ENCODE measurements at places on chromosomes 4 and X.

DNA sequence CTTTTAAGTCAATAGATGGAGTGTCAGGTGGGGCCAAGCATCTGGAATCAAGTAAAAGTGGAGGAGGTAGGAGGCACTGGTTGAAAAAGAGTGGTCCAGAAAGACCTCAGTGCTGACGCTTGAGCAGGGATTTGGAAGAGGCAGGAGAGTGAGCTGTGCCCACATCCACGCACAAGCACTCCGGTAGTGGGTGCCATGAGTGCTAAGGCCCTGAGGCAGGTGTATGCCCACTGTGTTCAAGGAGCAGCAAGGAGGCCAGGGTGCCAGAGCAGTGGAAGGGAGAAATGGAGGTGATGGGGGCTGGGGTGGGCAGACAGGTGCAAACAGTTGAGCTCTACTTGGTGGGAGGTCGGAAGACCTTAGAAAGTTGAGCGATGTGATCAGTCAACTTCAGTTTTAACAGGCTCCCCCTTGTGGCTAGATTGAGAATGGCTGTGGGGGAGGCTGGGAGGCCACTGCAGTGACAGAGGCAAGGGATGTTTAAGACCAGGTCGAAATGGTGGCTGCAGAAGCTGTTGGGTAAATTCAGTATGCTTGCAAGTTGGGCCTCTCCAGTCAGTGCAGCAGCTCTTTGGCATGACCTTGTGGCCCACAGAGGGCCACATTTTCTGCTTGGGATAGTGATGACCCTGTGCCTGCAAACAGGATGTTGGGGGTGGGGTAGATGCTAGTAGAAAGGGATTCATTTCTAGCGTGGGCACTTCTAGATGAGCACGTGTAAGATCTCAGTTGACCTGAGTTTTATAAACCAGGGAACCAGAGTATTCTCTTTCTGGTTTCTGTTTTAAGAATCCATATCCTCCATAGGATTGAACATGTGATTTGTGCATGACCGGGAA, 12.7 kb downstream of the TKTL1 start:
- H3K4me1 ChIP-seq: peaks cover 40% of the 10 kb centered on the region
- H3K27ac ChIP-seq: peak overlapping the region; percentile 93
- no peaks in the 10 kb centered on the region for H3K27me3 ChIP-seq
- peaks cover 5% of the 10 kb centered on the region for H3K36me3 ChIP-seq

GRCh38 chrX:55695227-55696018, 22.1 kb upstream of the RRAGB start:
- no peak overlapping the region for H3K27ac ChIP-seq
- DNase-seq: no peak
- no peak overlapping the region for H3K4me3 ChIP-seq
- no peaks in the 10 kb centered on the region for H3K36me3 ChIP-seq
- H3K4me1 ChIP-seq: no peaks in the 10 kb centered on the region
- peaks cover 7% of the 10 kb centered on the region for H3K27me3 ChIP-seq

GRCh38 chr4:169823685-169824084, 65.9 kb upstream of the HPF1 start:
- H3K36me3 ChIP-seq: no peaks in the 10 kb centered on the region
- DNase-seq: no peak
- no peaks in the 10 kb centered on the region for H3K4me1 ChIP-seq
- peaks cover 16% of the 10 kb centered on the region for H3K27me3 ChIP-seq
- H3K4me3 ChIP-seq: no peak overlapping the region
- no peak overlapping the region for H3K27ac ChIP-seq

DNA sequence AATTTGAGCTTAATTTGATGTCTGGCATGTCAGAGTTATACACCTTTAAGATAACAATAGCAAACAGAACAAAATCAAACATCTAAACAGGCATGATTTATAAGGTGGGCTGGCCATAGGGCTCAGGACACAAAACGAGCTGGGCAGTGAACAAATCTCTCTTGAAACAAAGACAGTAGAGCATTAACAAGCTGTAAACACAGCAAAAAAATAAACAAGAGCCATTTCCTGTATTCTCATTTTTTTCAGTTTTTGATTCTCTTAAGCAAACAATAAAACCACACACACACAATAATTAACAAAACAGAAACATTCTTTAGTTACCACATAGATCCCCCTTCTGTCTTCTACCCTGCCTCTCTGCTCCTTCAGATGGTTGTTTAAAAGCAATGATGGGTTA, 68.3 kb upstream of the TMEM150C start:
- peaks cover 2% of the 10 kb centered on the region for H3K4me1 ChIP-seq
- no peaks in the 10 kb centered on the region for H3K36me3 ChIP-seq
- H3K27me3 ChIP-seq: no peaks in the 10 kb centered on the region
- no peak overlapping the region for H3K4me3 ChIP-seq
- no peak for DNase-seq
- no peak overlapping the region for H3K27ac ChIP-seq

DNA sequence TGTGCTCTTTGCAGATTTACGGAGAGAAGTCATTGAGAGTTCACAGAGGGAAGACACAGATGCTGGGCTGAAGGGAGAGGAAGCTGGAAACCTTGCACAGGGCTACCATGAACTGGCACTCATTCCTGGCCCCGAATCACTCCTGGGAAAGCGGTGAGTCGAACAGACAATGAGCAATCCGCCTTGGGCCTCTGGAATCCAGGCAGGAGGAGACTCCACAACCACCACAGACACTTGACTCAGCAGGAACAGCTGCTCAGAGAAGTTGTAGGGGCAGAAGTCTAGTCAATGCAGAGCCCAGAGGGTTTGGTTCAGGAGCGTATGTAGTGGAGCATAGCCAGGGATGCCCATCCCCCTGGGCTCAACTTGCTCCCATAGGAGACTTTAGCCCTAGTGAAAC, 62.8 kb upstream of the GRIA3 start:
- no peak overlapping the region for H3K27ac ChIP-seq
- no peak for DNase-seq
- H3K4me1 ChIP-seq: no peaks in the 10 kb centered on the region
- no peaks in the 10 kb centered on the region for H3K27me3 ChIP-seq

DNA sequence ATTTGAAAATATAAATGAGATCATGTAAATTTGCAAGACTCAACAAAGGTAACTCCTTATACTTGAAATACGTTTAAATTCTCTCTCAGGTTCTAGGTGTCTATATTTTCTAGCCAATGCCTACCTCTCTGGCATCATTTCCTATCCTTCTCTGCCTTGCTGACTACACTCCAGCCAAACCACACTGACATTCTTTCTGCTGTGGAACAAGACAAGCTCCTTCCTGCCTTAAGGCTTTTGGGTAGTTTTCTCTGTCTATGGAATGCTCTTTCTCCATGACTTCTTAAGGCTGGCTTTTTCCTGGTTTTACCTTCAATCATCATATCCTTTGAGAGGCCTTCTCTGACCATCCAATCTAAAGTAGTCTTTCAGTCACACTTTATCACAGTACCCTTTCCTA, 201.0 kb downstream of the SPRY1 start:
- H3K4me1 ChIP-seq: peaks cover 11% of the 10 kb centered on the region
- H3K27me3 ChIP-seq: no peaks in the 10 kb centered on the region
- no peak overlapping the region for H3K27ac ChIP-seq
- DNase-seq: no peak
- no peak overlapping the region for H3K4me3 ChIP-seq

GRCh38 chr4:98539741-98540140, 118.7 kb downstream of the TSPAN5 start:
- H3K27ac ChIP-seq: peak overlapping the region; percentile 58
- no peaks in the 10 kb centered on the region for H3K27me3 ChIP-seq
- DNase-seq: no peak
- H3K36me3 ChIP-seq: no peaks in the 10 kb centered on the region
- H3K4me1 ChIP-seq: peaks cover 7% of the 10 kb centered on the region
- H3K4me3 ChIP-seq: no peak overlapping the region

DNA sequence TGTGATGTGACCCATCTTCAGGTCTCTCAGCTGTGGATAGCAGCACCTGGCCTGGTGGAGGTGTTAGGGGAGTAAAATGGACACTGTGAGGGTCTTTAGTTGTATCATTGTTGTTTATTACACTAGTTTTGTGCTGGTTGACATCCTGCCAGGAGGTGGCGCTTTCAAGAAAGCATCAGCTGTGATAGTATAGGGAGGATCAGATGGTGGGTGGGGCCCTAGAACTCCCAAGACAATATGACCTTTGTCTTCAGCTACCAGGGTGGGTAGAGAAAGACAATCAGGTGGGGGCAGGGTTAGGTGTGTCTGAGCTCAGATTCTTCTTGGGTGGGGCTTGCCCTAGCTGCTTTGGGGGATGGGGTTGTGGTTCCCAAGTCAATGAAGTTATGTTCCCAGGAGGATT, 162.8 kb downstream of the PPP1R2C start:
- H3K27me3 ChIP-seq: no peaks in the 10 kb centered on the region
- H3K27ac ChIP-seq: no peak overlapping the region
- H3K4me1 ChIP-seq: peaks cover 12% of the 10 kb centered on the region
- DNase-seq: no peak

- no peaks in the 10 kb centered on the region for H3K4me1 ChIP-seq
- peaks cover 8% of the 10 kb centered on the region for H3K27me3 ChIP-seq
- no peak overlapping the region for H3K27ac ChIP-seq
- no peak for DNase-seq
- H3K36me3 ChIP-seq: no peaks in the 10 kb centered on the region
These were observed 15.2 kb downstream of the GAB1 start for GRCh38 chr4:143351774-143352451.

DNA sequence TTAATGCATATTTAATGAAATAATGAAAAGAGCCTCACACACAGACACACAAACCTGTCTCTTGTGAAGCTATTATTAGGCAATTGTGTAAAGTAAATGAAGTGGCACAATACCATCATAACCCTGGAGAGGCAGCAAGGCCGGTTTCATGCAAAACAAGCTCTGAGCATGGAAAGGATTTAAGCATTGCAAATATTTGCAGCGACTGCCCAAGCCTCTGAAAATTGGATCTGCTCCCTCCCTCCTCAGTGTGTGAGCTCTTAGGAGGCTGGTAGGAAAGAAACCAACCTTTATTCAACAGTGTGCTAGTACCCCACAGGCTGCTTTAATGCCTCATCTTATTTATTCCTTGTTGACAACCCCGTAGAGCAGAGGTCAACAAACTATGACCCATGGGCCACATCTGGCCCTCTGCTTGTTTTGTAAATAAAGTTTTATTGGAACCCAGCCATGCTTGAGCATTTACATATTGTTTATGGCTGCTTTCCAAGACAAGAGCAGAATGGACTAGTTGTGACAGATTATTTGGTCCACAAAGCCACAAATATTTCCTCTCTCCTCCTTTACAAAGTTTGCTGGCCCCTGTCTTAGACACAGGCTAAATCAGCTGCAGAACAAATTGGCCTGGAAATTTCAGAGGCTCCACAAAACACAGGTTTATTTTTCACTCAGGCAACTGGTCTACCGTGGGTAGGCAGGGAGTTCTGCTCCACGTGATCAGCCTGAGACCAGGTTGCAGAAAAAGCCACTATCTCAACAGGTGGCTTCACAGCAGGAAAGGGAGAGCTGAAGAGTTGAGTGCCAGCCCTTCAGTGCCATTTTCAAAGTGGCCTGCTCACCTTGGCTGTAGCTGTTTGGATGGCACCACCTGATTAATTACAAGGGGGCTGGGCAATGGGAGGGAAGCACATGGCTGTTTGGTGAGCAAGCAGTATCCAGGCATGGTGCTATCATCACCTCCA, 16.8 kb downstream of the RS1 start:
- DNase-seq: no peak
- no peak overlapping the region for H3K27ac ChIP-seq
- no peaks in the 10 kb centered on the region for H3K4me1 ChIP-seq
- H3K36me3 ChIP-seq: no peaks in the 10 kb centered on the region

DNA sequence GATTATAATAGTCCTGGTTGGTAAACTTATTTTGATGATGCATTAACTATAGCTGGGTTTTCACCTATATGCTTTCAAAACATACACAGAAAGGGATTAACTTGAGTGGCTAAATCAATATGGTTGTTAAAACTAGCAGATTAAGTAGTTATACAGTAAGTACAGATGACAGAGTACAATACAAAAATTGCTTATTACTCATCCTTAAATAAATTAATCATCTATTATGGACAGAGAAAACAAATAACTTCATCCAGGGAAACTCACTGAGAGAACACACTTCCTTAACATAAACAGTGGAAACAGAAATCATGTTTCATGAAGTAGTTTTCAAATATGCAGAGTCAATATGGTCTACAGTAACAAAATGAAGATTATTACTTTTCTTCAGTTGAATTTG, 133.4 kb downstream of the AREG start:
- H3K4me1 ChIP-seq: no peaks in the 10 kb centered on the region
- no peak overlapping the region for H3K4me3 ChIP-seq
- DNase-seq: no peak
- no peak overlapping the region for H3K27ac ChIP-seq
- no peaks in the 10 kb centered on the region for H3K36me3 ChIP-seq

- no peak overlapping the region for H3K4me3 ChIP-seq
- no peaks in the 10 kb centered on the region for H3K27me3 ChIP-seq
- DNase-seq: no peak
- no peaks in the 10 kb centered on the region for H3K36me3 ChIP-seq
These were observed 6.2 kb downstream of the GPM6A start for GRCh38 chr4:175805846-175806245.

- H3K27me3 ChIP-seq: no peaks in the 10 kb centered on the region
- no peaks in the 10 kb centered on the region for H3K36me3 ChIP-seq
- H3K4me3 ChIP-seq: no peak overlapping the region
- no peak overlapping the region for H3K27ac ChIP-seq
- no peak for DNase-seq
These were observed 743.7 kb downstream of the C4orf33 start for GRCh38 chr4:129839687-129840086.

DNA sequence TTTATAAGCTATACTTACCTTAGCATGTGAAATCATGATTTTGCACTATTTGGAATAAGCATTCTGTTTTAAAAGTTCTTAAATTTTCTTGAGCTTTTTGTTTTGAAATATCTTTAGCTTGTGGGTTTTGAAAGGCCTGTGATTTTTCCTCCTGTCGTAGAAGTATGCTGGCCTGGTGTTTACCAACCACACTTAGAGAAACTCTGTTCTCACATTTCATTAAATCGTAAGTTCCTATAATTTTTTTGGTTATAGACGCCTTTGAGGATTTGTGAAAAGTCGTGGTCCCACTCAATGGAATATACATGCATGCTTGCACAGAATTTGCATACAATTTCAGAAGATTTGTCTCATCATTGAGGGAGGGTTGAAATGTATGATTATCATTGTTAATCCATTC, 63.6 kb downstream of the PDLIM5 start:
- no peak for DNase-seq
- H3K4me1 ChIP-seq: peaks cover 17% of the 10 kb centered on the region
- no peak overlapping the region for H3K27ac ChIP-seq

DNA sequence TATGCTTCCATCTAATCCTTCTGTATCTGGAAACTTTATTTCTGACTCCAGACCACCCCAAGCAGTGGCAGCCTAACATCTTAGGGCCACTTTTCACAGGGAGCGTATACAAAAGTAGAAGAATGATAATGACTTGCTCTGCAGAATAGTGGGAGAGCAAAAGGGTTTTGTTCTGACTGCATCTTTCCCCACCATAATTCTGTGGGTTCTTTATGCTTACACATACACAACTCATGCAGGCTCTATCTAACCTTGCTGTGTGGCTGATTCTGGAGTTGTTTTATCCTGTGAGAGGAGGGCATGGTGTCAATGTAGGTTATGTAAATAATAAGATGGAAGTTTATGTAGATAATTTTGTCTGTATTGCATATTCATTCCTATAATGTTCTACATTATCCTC, 42.4 kb upstream of the NDNF start:
- no peak overlapping the region for H3K4me3 ChIP-seq
- peaks cover 3% of the 10 kb centered on the region for H3K36me3 ChIP-seq
- H3K27ac ChIP-seq: no peak overlapping the region
- H3K4me1 ChIP-seq: peaks cover 4% of the 10 kb centered on the region
